GM18507 (cell line): ENCODE measurements at places on chromosomes 12 and 14.

DNA sequence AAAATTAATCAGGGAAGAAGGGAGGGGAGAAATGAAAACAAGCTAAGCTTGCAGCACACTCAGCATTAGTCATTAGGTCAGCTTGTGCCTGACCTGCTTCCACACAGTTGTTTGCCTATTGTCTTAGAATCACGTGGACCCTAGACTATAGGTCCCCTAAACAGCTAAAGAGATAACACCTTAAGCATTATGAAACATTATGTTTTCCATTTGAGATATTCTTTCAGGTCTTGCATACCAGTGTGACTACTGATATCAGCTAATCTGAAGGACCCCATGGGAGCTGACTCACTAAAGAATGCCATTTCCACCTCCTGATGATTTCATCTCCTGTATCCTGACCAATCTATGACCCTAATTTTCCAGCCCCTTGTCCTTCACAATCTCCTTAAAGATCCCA is 154.1 kb upstream of the FUT8 start:
- DNase-seq = no peak

- DNase-seq = no peak
Measured at GRCh38 chr14:80426683-80427082, 215.4 kb upstream of the DIO2 start.

DNA sequence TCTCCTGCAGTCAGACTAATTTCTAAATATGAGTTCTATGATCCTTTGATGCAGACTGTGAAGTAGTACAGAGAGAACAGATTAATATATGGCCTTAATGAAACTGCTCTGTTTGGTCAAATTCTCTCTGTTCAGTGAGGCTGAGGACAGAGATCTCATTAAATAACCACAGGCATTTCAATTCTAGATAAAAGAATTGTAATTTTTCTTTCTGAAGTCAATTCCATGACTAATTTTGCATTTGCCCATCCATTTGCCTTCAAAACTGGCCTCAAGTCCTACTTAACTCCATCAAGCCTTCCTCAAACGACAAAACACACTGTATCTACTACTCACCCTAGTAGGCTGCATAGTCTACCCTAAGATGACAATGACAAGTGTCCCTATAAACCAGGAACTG is 67.1 kb downstream of the DUSP16 start:
- no peak for DNase-seq

DNA sequence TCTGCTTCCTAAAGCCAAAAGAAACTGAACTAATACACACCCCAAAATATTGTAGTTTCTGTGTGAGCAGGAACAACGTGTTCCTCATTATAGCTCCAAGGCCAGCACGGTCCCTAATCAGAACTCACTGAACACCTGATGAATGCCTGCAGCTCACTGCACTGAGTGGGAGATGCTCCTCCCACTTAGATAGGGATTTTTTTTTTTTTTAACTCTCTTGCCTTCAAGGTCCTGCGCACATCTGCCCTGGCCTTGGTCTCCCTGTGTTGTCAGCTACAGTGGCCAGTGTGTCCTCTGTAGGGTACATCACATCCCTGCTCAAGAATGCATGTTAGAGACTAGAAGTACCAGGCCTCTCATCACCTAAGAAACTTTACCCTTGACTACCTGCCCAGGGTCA is 44.3 kb upstream of the TMPO start:
- DNase-seq = no peak

DNA sequence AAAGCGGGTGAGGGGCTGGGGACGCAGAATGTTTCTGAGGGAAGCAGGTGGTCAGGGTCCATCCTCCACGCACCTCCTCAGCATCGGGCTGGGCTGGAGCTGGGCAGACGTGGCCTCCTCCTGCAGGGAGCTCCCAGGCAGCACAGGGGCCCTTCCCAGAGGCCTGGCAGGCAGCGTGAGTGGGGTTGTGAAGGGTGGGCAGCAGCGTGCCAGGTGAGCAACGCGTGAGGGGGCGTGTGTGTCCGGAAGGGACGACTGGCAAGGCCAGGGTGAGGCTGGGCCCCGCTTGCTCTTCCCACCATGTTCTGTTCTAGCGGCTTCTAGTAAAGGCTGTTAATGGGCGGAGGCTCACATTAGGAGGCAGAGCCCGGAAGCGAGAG is 17.1 kb downstream of the ANKRD9 start:
- DNase-seq = no peak

DNA sequence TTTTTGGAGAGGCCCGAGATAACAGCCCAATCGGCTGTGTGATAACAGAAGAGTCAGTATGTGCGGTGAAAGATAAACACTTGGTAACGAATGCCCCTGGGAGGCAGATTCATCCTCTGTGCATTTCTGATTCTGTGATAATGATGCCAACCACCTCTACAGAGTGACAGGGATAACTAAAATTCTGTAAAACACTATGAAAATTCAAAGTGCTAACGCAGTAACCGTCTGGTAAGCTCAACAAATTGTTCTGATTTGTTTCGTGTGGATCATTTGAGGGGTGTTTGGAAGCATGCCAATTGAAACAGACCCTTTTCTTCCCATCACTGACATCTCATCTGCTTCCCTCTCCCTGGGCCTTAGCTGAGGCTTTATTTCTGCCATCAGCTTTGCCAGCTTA is 76.3 kb downstream of the ESR2 start:
- DNase-seq = no peak

DNA sequence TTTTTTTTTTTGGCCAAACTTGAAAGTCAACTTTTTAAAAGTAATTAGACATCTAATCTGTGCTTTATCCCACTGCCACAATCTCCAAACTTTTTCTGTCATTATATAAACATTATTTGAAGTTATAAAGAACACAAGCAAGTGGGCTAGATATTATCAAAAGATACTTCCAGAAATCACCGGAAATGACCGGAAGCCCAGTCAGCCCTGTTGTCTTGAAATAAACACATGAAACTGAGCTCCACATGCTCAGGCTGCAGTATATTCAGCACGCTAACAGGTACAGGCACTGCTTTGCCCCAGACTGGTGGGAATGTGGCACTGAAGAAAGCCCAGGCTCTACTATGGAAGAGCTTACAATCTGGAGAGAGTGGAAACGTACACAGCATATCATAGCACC is 158.9 kb upstream of the PLEKHG7 start:
- no peak for DNase-seq

DNA sequence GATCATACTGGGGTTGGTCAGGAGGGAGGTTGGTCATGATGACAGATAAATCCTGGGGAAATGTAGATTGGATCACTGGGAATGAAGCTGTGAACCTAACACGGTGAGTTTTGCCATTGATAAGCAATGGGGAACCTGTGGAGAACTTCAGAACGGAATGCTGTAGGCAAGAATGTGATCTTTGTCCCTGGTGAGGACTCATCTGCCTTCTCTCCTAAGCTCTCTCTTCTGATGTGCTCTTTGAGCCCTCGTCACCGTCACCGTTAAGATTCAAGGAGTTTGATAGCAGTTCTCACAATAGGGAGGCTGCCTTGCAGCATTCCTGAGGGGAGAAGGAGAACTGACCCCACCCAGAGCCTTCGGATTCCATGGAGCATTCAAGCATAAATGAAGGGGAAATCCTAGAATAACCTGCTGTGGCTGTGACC is 217.6 kb downstream of the ANO6 start:
- DNase-seq = no peak

GRCh38 chr12:45938566-45938965 is 51.8 kb downstream of the SCAF11 start:
- no peak for DNase-seq

- no peak for DNase-seq
Measured at GRCh38 chr14:79383475-79383874, 827.8 kb downstream of the DIO2 start.

GRCh38 chr14:62097072-62097471 is 334.9 kb downstream of the SNAPC1 start:
- DNase-seq = no peak

DNA sequence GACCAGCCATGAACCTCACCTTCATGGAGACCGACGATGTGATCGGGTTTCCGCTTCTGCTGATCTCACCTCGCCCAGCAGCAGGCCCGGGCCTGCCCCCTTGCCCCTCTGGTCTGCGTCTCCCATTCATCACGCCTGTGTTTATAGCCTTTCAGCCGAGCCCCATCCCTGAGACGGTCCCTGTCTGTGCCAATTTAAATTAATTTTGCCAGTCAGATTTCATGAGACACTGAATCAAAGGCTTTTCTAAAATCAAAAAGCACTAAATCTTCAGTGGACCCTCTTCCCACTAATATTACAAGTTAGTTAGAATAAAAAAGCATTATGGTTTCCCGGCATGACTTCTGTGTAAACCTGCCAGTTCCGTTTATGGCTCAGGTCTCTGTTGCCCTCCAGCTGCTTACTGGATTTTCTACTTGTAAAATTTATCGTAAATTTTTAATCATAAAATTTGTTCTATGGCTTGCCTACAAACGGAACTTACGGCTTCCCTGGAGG is 155.9 kb downstream of the ESRRB start:
- no peak for DNase-seq

DNA sequence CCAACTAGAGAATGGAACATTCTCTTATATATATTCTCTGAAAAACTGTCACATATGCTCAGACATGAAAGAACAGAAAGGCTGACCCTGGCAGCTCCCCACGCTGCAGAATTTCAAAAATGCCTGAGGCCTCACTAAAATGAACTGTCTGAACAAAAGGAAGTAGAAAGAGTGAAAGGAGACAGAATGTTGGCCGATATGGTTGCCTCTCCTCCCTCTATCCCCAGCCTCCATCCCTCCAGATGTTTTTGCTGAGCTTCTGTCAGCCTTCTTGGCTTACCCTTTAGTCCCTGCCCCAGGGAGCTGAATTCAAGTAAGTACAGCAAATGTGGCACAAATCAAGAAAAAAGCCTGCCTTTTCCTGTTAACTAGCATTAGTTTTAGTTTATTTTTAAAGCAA is 6.9 kb downstream of the SMCO2 start:
- DNase-seq = no peak

- DNase-seq = no peak
Measured at GRCh38 chr12:66678338-66679275, at the start of gene GRIP1. TSS of gene GRIP1 (minus strand) at chr12:66679076. CDS start at chr12:66678904, 172 bp downstream.

DNA sequence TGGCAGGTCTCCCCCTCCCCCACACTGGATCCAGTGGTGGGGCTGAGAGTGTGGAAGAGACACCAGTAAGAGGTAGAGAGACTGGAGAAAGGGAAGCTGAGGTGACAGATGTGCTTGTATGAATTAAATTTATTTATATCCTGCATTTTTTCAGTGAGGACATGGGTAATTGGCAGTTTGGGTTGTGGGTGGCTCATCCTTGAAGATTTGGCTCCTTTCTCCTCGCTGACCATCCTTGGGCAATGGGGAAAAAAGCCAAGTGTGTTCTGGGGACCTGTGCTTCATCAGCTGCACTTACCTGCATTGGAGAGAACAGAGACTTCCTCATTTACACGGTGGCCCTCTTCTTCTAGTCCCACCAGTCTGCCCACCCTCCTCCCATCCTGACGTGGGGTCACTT is 86.4 kb downstream of the RFX4 start:
- no peak for DNase-seq

GRCh38 chr12:64706857-64707256 is 52.3 kb downstream of the GNS start:
- no peak for DNase-seq

DNA sequence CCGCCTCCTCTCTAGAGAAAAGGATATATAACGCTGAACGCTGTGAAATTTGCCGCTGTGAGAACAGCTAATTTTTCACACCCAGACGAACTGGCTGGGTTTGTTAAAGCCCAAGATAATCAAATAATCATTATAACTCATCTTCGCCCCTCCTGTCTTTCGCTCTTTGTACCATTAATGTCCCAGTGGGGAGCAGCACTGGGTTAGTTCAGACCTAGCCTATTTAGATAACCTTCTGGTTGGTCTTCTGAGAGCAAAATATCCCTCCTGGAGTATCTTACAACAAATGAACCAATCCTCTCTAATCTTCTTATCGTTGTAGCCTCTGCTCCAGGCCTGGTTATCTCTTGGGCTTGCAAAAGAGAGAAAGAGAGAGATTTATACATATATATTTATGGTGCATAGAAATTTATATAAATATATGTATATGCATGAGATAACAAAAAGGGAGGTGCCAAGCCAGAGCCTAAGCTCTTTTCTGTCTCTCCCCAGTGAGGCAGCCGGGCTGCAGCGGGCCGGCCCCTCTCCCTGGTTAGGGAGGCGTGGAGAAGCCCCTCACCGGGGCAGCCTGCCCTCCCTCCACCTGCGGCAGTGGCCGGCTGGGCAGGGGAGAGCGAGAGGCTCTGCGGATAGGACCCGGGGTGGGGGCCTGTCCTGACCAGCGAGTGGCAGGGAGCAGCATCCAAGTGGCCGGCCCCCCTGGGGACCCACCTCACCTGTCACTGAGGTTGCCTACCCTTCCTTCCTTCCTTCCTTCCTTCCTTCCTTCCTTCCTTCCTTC is 202.0 kb upstream of the LHX5 start:
- DNase-seq = no peak

DNA sequence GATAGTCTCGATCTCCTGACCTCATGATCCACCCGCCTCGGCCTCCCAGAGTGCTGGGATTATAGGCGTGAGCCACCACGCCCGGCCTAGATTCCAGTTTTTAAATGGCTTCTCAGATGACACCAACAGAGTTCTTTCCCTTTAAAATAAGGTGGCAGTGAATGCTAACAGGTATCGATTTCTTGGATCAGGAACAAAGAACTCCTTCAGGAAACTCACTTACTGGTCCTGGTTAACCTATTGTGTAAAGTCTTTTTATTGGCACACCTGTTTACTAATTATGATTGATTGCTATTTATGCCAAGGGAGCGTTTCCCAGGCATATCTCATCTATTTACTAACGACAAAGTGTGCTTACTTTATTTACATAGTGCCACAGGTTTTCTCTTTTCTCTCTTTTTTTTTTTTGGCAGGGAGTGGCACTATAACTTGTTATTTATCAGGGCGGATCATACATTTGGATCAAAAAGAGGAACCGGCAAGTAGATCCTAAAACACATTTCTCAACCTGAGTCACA is 89.7 kb downstream of the GLT1D1 start:
- no peak for DNase-seq

- DNase-seq = no peak
Measured at GRCh38 chr12:112370199-112370598, 12.0 kb downstream of the HECTD4 start.

GRCh38 chr14:80404413-80404812 is 193.1 kb upstream of the DIO2 start:
- no peak for DNase-seq

DNA sequence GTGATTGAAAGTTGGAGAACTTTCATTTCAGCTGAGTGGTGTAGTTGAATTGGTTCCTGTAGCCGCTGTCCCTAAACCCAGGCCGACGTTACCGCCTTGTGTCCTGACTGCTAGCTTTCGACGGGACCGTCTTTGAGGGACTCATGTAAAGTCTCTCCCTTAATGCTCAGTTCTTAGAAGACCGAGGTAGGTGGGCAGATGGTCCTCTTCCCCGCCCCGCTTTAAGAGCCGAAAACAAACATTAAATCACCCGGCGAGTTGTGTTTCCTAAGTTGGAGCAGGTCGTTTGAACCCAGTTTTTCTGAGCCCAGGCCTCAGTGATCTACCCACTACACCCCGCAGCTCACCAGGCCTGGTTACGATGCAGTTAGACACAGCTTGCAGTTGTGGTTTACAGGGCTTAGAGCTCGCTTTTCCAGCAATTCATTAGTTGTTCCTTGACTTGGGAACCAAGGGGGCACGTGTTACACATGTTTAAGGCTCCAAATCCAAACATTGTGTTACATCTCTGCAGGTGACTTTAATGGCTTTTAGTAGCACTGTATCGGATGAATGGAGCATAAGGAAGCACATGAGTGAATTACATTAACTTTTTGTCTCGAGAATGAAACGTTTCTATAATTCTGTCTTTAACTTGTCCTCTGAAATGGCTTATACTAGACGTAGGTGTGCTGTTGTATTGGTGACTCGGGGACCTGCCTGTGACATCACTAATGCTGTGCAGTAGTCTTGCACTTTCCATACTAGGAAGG is 790 bp downstream of the NEDD1 start:
- DNase-seq = no peak
